Right atrium auricular region (tissue), 2 donors: ENCODE measurements at places on chromosomes 16 and 17. TPM values are rescaled to one million over a fixed set of nuclear protein-coding genes. Genes with fewer than 3 reads are reported as not detected.

NXPH3 gene
- 3.4 TPM for total RNA-seq

CRYBA1 gene
- total RNA-seq, result not detected

- H3K36me3 ChIP-seq, result no peaks in the 10 kb centered on the region
- no peak overlapping the region for H3K4me3 ChIP-seq
- peak overlapping the region; percentile 91 for H3K27ac ChIP-seq
- peaks cover 91% of the 10 kb centered on the region for H3K4me1 ChIP-seq
- DNase-seq, result no peak
- no peaks in the 10 kb centered on the region for H3K27me3 ChIP-seq
Measured at GRCh38 chr16:58030136-58030840, 4.7 kb downstream of the MMP15 start.

GRCh38 chr16:51355875-51356274, 204.8 kb upstream of the SALL1 start:
- H3K4me1 ChIP-seq, result no peaks in the 10 kb centered on the region
- H3K36me3 ChIP-seq, result no peaks in the 10 kb centered on the region
- no peaks in the 10 kb centered on the region for H3K27me3 ChIP-seq
- no peak for DNase-seq
- H3K27ac ChIP-seq, result no peak overlapping the region

- peaks cover 22% of the 10 kb centered on the region for H3K36me3 ChIP-seq
- H3K4me3 ChIP-seq, result peak overlapping the region; percentile 77
- H3K27me3 ChIP-seq, result no peaks in the 10 kb centered on the region
- no peak overlapping the region for H3K27ac ChIP-seq
Measured at GRCh38 chr16:1825381-1825863, 1.2 kb downstream of the HAGH start.
